ENCODE measurements at places on chromosomes 16 and 17. TPM values are rescaled to one million over a fixed set of nuclear protein-coding genes. Genes with fewer than 3 reads are reported as not detected.

- no peak for DNase-seq
Observed at GRCh38 chr16:82616356-82616755, 10.4 kb upstream of the CDH13 start.

GRCh38 chr16:46629331-46630219 lies 8.4 kb upstream of the SHCBP1 start:
- peak; percentile 68 for DNase-seq

DNA sequence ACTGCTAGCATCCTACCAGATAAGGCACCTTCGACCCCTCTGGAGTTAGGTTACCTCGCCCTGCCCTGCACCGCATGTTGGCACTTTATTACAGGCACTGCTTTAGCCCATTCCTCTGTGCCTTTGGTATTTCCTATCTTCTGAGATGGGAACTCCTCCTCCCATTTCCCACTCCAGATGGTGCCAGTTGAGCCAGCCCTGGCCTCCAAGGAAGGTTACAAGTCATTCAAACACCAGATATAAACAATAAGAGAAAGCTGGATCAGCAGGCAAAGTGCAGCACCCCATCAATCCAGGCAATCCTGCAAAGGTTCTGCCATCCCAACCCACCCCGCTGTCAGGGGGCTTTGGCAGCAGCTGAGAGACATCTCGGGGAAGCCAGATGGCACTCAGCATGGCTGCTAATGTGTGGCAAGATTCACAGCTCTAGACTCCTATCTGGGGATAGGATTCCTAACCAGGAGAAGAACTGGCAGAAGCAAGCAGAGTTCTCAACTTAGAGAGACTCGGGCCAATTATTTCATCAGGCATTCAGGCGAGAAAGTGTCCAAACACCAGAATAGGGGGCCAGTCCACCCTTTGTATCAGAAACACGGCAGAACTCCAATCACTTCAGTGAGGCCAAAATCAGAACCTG lies 113.0 kb downstream of the COPRS start:
- no peak for DNase-seq

GRCh38 chr17:8672326-8672725 lies 41.8 kb upstream of the MYH10 start:
- no peak for DNase-seq

- peak; percentile 76 for DNase-seq
Observed at GRCh38 chr16:51982715-51983680, 563.9 kb downstream of the TOX3 start.

- no peak for DNase-seq
Observed at GRCh38 chr16:88773812-88774291, 11.2 kb downstream of the PIEZO1 start.

GRCh38 chr17:79083191-79083971 lies 8.8 kb downstream of the ENGASE start:
- no peak for DNase-seq

DNA sequence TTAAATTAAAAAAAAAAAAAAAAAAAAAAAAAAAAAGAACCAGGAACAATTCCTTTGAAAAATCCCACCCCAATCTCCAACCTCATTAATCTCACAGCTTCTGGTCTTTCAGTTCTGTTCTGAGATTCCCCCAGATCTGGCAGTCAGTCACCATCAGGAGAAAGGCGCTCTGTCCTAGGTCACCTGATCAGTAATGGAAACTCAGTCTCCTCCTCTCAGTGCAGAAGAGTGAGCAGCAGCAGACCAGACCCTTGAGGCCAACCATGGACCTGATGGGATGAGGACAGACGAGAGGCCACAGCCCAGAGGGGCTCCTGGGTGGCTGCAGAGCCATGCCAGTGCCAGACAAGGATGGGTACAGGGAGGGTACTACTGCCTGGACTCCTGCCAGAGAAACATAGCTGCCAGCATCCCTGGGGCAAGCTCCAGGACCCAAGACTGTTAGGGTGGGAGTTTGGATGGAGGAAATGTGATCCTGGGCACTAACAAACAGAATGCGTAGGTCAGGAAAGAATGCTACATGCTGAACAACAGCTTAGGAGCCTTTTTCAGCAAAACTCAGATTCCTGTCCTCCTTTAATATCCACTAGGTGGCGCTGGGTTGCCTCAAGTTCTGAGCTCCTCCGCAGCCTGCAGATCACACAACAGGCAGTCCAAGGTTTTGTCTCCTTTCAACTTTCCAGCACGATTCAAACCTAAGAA lies 28.7 kb downstream of the MPG start:
- peak; percentile 73 for DNase-seq

DNA sequence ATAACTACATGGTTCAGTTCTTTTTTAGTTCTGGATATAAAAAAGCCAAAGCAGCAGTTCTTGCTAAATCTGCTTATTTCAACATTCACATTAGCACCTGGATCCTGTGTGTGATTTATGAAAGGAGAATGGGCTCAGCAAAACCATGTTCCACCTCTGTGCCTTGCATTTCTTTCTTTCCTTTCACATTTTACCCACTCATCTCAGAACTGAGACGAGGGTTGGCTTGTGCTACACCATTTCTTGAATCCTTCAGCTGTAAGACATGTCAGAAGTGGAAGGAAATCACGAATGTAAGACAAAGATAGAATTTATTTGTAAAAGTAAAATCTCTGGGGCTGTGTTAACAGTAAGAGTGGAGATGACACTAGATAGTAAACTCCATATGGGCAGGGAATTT lies 1.2 kb upstream of the UTP6 start:
- DNase-seq = no peak

DNA sequence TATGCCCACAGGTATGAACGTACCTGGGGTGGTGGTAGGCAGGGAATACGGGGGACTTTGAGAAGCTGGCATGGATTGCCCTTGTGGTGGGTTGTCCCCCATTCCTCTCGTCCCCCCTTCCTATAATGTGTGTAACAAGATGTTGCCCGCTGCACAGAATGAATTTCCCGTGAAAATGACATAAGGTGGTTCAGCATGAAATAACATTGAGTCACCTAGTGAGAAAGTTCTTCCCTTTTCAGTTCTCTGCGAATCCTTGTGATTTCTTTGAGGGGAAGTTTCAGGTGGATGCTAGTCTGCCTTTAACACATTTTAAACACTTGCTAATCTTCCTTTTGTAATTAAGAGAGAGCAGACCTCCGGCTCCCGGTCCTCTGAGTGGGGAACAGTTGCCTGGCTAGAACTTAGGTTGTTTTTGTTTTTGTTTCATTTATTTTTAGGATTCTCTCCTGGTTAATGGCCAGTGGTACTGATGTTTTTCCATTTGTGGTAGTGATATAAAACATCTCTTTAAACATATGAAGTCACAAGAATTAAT lies 58.9 kb downstream of the RAP1GAP2 start:
- peak; percentile 15 for DNase-seq

- no peak for DNase-seq
Observed at GRCh38 chr17:64038331-64039105, 18.1 kb upstream of the ICAM2 start.

DNA sequence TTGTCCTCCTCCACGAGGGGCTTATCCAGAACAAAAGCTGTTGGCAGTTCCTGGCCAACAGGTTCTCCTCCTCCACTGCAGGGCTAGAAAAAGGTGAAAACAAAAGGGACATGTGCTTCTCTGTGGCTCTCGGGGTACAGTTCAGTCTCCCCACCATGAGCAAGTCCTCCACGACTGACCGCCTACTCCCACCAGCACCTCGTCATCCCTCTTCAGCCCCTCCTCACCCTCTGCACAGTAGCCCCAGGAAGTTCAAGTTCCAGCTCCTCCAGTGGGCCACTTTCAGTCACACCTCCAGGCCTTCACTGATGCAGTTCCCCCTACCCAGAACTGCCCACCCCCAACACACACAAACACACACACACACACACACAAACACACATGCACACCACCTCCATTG lies 19.4 kb downstream of the KRT9 start:
- DNase-seq = no peak

DNA sequence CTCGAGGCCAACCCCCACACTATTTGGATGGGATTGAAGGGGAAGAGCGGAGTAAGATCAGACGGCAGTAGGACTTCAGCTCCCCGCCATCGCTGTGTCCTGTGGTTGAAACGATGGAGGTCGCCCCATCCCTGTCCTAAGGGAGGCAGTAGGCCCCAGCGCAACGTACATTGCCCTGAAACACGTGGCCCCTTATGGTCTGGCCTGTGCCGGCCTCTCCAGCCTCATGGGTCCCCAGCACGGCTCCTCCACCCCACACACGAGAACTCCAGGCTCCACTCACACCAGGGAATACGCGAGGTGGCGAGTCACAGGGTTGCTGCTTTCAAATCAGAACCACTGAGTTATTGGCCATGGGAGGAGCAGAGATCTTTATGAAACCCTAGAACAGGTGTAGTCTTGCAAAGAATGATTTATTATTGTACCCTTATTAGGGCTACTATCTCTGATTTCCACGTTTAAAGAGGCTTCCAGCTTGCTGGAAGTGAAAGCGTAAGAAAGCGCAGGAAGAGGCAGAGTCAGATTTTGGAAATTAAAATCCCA lies 669 bp upstream of the DCTPP1 start:
- no peak for DNase-seq

GRCh38 chr17:61974115-61974514 lies 46.3 kb upstream of the INTS2 start:
- DNase-seq = no peak

- no peak for DNase-seq
Observed at GRCh38 chr16:82730901-82731300, 104.1 kb downstream of the CDH13 start.

- no peak for DNase-seq
Observed at GRCh38 chr16:57527610-57528360, 8.6 kb downstream of the CCDC102A start.

GRCh38 chr16:54946909-54947308 lies 16.2 kb downstream of the IRX5 start:
- DNase-seq = peak; percentile 25

DNA sequence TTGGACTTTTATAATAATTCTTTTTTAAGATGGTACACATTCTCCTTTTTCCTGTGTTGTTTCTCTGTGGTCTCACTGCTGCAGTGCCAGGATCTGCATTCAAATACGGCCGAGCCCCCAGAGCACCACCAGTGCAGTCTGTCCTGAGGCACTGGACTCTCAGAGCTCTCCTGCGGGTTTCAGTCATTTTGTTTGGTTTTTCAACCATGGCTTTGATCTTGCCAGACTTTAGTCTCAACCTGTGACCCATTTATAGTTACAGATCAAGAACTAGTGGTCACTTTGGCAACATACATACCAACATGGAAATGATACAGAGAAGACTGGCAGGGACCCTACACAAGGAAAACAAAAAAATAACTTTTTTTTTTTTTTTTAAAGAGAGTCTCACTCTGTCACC lies 177.4 kb downstream of the LGALS9B start:
- no peak for DNase-seq

- DNase-seq = no peak
Observed at GRCh38 chr17:80953471-80954315, 37.9 kb upstream of the CHMP6 start.

GRCh38 chr16:66428682-66429251 lies 1.7 kb downstream of the BEAN1 start:
- DNase-seq = no peak

GRCh38 chr17:64269687-64270649 lies 6.9 kb upstream of the TEX2 start:
- DNase-seq = no peak

GRCh38 chr17:9174779-9175574 lies 153.7 kb downstream of the NTN1 start:
- no peak for DNase-seq

DNA sequence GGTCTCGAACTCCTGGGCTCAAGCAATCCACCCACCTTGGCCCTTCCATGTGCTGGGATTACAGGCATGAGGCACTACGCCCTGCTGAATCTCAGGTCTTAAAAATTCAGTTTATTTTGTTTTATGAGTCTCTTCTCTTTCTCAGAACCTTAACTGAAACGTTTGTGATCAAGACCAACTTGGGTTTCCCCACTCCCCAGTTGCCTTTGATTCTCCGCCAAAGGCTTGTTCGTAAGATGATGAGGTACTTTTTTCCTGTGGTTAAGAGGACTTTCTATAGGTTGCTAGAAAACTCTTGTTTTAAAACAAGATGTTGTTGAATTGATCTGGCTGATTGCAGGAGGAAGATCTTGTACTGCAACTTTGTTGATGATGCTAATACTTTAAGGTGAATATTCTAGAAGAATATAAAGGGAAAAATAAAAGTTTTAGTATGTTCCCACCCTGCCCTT lies 11.7 kb downstream of the ABCC1 start:
- DNase-seq = no peak

DNA sequence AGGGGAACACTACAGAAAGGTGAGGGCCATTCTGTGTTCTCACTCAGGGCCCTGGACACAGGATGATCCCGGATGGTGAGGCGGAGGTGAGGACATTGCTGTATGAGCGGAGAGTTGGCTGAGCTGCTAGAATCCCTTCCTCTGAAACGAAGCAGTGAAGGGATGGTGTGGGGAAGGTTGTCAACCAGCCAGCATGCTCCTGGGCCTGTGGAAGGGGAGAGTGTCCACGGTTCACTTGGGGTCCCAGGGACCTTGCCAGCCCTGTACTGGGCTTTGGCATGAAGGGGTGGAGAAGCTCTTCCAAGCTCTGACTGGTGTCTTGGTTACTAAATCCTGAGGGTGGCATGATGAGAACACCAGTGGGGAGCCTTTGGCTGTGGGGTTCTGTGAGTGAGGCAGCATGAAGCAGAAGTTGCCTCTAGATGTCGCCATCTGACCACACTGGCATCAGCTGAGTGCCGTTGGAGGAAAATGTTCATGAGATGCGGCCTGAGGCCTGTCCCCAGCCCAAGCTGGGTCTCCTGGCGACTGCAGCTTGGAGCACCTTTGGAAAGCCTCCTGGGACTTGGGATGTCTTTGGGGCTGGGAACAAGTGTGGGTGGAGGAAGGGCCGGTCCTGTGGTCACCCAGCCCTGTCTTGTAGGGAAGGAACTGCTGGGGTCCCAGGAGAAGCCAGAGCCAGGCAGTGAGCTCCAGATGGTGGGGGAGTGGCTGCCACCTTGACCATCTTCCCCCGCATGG lies 14.8 kb downstream of the PDP2 start:
- DNase-seq = peak; percentile 80

DNA sequence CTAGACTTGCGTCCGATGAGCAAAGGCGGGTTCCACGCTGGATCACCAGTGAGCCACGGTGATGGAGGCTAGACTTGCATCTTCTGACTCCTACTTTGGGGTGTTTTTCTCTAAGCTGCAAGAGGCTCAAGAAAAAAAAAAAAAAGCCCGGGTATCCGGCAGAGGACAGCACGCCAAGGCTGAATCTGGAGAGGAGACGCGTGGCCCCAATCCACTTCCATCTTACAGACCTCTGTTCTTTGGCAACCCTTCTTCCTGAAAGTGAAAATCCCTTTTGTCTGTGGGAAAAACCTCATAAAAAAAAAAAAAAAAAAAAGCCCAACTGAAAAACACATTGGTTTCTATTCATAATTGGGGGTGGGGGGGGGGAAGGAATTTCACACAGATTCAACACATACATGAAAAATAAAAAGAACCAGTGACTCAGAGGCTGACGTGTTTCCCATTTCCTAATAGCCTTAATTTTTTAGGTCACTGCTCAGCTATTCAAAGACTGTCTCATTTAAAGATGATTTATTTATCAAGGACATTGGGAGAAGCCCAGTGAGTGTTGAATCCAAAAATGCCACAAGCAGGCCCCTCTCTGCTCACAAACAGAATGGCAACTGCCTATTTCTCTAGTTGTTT lies 258.3 kb downstream of the FOXL1 start:
- peak; percentile 88 for DNase-seq

- DNase-seq = peak; percentile 70
Observed at GRCh38 chr17:1720856-1721386, 3.6 kb upstream of the WDR81 start.

GRCh38 chr16:47613251-47613650 lies 152.1 kb downstream of the PHKB start:
- DNase-seq = peak; percentile 22

TERB1 gene
- 0.26 TPM for total RNA-seq

ALOX12B gene
- total RNA-seq = 1.3 TPM

OVCA2 gene
- total RNA-seq = 33.5 TPM

LGALS9C gene
- total RNA-seq = not detected

CLTC gene
- 240 TPM for total RNA-seq

PRDM7 gene
- not detected for total RNA-seq

TMEM114 gene
- total RNA-seq = not detected

NPW gene
- total RNA-seq = 4.9 TPM
